ENCODE measurements at places on chromosomes 4 and X. TPM values are rescaled to one million over a fixed set of nuclear protein-coding genes. Genes with fewer than 3 reads are reported as not detected.

The CSN1S1 gene
- total RNA-seq, result not detected

The COX7B2 gene
- total RNA-seq, result not detected

The IL1RAPL2 gene
- total RNA-seq, result not detected

The ADH1A gene
- total RNA-seq, result not detected

The BEX1 gene
- not detected for total RNA-seq

The F8 gene
- total RNA-seq, result 1.4 TPM

The ELF4 gene
- 21.9 TPM for total RNA-seq

The PALLD gene
- total RNA-seq, result 71.7 TPM

The SSX2 gene
- not detected for total RNA-seq

The GPC4 gene
- not detected for total RNA-seq

GRCh38 chr4:142449771-142450373 lies 396.2 kb downstream of the INPP4B start:
- DNase-seq, result no peak

- no peak for DNase-seq
Observed at GRCh38 chrX:127726227-127726626, 326.0 kb downstream of the ACTRT1 start.

DNA sequence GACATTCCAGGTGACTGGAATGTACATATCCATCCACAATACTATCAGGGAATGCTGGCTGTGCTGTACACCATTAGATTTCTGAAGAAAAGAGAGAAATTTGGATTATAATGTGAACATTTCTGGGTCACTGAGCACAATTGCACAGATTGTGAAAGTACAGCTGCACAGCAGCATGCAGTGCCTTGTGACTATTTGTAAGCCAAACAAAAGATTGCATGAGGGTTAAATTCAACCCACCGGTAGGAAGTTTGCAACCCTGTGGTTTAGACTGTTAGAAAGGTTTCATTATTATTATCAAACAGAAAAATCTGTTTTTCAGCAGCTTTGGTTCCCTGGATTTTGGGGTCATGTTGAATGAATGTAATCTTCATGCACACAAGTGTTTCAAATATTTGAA lies 24.5 kb downstream of the DDIT4L start:
- no peak for DNase-seq

DNA sequence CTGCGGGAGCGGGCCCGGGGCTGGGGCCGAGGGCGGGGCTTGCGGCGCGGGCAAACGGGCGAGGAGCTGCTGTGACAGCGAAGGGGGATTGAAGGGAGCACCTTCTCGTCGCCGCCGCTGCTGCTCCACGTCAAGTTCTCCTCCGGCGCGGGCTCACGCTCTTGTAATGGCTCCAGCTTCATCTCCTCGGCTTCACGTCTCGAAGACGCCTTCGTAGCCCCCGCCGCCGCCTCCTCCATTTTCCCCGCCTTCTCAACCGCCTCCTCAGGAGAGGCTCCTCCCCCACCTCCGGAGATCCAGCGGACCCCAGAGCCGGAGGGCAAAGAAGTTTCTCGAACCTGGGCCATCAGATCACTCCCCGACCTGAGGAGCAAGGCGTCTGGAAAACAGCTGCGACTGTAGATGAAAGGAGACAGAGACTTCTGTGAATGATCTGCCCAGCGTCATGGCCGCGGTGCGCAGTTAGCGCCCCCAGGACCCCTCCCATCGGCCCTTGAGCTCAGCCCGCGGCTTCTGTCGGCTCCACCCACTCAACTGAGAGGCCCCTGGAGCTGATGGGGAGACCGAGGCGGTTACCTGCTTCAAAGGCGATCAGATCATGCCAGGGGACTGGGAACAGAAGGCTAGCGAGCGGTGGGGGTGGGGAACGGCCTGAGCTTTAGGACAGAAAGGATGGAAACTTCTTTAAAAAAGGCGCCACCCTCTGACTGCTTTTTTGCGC lies 895 bp downstream of the USP51 start:
- DNase-seq, result peak; percentile 44

GRCh38 chr4:61143461-61143860 lies 56.7 kb upstream of the ADGRL3 start:
- DNase-seq, result no peak

- DNase-seq, result no peak
Observed at GRCh38 chr4:74933562-74934015, 673 bp downstream of the PARM1 start.

- no peak for DNase-seq
Observed at GRCh38 chr4:20591571-20591970, 108.7 kb upstream of the PACRGL start.

GRCh38 chrX:57445076-57445475 lies 146.7 kb upstream of the ZXDB start:
- no peak for DNase-seq

DNA sequence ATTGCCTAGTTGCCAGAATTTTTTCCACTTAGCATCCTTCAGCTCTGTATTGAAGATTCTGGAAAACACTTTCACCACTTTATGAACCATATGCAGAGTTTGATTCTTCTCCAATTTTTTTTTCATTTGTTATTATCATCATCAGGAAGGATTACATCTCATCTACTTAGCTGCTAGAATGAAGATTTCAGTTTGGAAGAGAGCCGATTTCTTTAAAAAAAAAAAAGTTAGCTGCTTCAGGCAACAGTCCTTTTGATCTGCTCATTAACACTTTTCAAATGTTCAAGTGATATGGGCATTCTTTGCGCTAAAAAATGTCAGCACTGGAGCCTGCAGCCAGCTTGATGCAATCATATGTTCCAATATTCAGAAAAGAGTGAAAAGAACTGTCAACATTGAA lies 76.2 kb downstream of the ANTXR2 start:
- no peak for DNase-seq

GRCh38 chr4:119626420-119626819 lies 2.2 kb downstream of the PDE5A start:
- no peak for DNase-seq

DNA sequence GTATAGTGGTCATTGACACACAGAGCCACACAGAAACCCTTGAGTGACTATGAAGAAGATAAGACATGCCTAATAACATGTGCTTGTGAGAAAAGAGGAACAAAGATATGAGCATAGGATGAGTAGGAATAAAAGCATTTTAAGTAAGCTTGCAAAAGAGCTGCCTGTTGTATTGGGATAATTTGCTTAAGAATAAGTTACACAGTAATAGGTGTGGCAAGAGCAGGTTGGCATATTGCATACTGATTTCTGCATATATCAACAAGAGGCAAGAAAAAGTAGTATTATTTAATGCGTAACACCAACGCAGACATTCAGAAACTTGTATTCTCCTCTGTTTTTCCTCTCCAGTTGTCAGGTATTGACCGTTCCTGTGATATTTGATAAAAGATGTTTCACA lies 111.5 kb upstream of the UGT8 start:
- no peak for DNase-seq

DNA sequence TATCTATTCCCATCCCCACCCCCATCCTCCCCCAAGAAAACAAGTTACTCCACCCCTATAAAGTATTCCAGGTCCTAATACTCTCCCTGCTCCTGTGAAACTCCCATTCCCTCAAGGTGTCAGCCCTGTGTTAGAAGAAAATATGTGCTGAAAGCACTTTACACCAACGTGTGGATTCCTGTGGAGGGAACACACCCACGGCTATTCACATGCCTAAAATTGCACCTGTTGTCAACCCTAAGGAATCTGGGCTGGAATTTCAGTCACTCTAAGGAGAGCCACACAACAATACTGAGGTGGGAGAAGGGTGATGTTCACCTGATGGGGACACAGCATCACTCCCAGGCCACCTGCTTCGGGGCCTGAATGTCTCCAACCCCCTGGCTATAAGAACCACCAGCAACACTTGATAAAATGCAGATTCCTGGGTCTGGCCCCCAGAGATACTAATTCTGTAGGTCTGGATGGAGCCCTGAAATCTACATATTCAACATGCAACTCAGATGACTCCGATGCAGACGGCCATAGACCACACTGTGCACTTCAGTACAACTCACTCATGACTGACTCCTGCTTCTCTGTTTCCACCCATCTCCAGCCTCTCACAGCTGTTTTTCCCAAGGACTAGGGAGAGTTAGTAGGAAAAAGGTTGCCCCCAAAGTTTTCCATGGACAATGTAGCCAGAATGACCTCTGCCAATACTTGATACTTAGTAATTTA lies 15.8 kb downstream of the SCD5 start:
- no peak for DNase-seq

GRCh38 chrX:134807039-134807729 lies 148.9 kb upstream of the PLAC1 start:
- DNase-seq, result peak; percentile 84

DNA sequence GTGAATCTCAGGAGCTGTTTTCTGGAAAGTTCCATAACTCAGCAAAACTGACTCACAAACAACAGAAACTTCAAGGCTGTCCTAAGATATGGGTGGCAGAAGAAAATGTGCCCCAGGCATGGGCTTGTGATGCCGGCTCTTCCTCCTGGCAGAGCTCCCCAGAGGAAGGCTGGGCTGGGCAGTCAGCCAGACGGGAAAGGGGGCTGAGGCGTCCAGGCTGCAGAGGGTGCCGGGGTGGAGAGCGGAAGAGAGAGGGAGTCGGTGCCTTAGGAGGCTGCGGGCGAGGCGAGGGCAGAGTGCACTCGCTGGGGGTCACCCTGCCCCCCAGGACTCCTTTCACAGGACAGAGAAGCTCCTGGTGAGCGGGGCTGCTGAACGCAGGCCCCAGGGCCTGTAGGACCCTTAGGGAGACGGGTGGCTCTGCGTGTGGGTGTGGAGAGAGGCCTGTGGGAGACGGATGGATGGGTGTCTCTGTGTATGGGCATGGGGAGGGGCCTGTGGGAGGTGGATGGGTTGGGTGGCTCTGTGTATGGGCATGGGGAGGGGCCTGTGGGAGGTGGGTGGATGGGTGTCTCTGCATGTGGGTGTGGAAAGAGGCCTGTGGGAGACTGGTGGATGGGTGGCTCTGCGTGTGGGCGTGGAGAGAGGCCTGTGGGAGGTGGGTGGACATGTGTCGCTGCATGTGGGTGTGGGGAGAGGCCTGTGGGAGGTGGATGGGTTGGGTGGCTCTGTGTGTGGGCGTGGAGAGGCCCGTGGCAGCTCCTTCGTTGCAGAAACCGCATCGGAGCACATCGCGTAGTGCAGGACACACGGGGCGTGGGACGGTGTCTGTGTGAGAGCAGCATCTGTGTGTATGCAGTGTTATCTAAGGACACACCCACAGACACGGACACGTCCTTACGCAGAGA lies 15.9 kb downstream of the PCGF3 start:
- peak; percentile 19 for DNase-seq

DNA sequence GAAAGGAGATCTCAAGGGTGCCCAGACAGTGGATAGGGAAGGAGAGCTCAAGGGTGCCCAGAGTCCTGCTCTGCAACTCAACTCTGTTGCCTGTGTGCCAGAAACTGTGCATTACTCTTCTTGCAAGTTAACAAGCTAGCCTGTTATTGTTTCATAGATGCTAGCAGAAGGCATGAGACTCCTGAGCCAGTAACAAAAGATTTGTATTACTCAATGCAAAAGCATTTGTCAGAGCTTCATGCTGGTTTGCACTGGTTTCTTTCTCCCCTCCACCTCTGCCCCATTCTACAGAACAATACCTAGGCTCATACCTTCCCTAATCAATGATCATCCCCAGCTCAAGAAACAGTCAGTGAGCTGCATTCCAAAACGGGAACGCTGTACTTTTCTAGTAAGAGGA lies 124.5 kb upstream of the NEIL3 start:
- DNase-seq, result no peak

- DNase-seq, result no peak
Observed at GRCh38 chrX:134530845-134531244, 70.9 kb downstream of the HPRT1 start.

DNA sequence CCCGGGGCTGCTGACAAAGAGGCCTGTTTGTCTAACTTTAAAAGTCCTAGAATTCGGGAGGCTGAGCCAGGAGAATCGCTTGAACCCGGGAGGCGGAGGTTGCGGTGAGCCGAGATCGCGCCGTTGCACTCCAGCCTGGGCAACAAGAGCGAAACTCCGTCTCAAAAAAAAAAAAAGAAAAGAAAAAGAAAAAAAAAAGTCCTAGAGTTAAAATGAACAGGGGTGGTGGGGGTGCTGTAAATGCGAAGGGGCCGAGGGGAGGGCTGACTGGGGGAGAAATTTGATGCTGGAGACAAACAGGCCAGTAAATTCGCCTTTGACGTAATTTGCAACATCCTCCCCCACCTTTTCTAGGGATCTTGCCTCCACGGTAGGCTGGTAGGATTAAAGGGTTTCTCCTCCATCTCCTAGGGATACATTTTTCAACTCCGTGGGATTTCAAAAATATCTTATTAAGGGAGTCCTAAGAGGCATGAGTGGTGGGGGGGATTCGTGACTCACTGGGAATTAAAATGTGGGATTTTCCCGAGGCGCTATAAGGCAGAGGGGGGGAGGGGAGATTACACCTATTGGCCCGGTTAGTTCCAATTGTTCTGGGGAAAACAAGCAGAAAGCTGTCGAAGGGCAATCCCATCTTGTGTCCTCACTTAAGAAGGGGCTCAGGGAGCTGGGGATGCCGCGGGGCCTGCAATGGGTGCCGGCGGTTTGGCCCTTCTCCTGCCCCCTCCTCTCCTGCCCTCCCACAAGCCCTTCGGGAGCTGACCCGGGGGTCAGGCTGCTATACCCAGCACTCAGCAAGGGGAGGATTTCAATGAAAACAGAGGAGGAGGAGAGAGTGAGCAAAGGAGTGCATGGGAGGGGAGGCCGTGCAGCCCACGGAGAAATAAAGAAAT lies 3.0 kb upstream of the BCOR start:
- DNase-seq, result no peak

- DNase-seq, result no peak
Observed at GRCh38 chr4:140251571-140251970, 97.6 kb upstream of the MAML3 start.

DNA sequence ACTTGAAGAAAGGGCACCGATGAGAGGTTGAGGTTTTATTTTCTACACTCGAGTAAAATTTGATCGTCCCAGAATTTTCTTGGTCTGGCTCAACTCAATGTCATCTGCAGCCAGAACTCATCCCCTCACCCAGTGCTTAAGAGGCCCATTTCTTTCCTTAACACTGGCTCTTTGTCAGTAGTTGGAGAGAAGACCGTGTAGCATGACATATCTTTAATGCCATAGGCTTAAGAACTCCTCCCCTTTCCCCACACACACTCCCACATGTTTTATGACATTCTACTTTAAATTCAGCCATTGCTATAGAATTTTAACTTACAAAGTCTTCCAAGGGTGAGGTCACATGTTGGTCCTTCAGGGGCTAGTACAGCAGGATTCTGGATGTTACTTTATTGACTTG lies 44.2 kb upstream of the ZNF827 start:
- no peak for DNase-seq

GRCh38 chr4:175651756-175652310 lies 160.2 kb downstream of the GPM6A start:
- DNase-seq, result no peak

- no peak for DNase-seq
Observed at GRCh38 chr4:3818371-3818770, 52.2 kb downstream of the ADRA2C start.

GRCh38 chr4:5789141-5789540 lies 78.1 kb downstream of the EVC start:
- DNase-seq, result no peak

GRCh38 chrX:19727887-19728648 lies 159.3 kb downstream of the SH3KBP1 start:
- DNase-seq, result no peak

DNA sequence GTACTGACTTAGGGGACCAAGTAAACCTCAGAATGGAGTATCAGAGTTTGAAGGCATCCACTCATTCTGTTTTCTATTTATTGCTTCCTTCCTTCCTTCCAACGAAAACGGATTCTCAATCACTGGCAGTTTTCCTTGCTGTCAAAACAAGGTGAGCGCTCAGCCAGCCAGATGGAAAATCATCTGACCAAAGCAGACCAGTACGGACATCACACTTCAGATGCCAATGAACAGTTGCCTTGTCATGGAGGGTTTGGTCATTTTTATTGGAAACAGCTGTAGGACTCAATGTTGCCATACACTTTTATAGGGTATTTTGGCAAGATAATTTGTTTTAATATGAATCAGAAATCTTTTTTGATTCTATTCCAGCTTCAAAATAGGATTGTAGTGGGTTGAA lies 16.6 kb downstream of the GEMIN8 start:
- peak; percentile 18 for DNase-seq

Data from HFFc6 (cell line).